ENCODE measurements at places on chromosomes 13 and 19.

DNA sequence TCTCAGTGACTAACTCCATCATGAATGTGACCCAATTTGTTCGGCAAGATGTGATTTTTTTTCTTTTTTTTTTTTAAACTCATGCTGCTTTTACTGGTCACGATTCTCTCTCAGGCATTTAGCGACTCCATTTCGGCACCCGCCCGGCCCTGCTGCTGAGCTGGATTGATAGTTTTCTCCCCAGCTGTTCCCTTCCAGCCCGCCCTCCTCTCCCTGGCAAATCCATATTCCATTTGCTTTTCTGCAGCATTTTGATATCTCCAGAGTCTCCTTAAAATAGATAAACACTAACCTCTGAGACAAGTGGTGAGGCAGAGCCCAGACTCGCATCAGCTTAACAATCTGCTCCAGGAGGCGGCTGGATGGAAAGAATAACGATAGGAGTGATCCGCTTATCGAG, 55.5 kb upstream of the KATNAL1 start:
- no peak for DNase-seq

- no peak for DNase-seq
Observed at GRCh38 chr13:44303681-44304432, 69.8 kb upstream of the SERP2 start.

GRCh38 chr19:33465834-33466233, 55.8 kb downstream of the PEPD start:
- no peak for DNase-seq

GRCh38 chr13:34657716-34658115, 284.4 kb upstream of the NBEA start:
- DNase-seq: no peak

GRCh38 chr19:47075179-47075810, 26.9 kb upstream of the TMEM160 start:
- DNase-seq: no peak

GRCh38 chr19:34274827-34275625, 20.7 kb downstream of the GARRE1 start:
- DNase-seq: no peak

- no peak for DNase-seq
Observed at GRCh38 chr19:4929186-4929585, 19.9 kb downstream of the UHRF1 start.

GRCh38 chr13:40149611-40150274, 494.3 kb downstream of the COG6 start:
- no peak for DNase-seq

- no peak for DNase-seq
Observed at GRCh38 chr13:113845055-113845454, 18.8 kb downstream of the GAS6 start.

GRCh38 chr19:10643968-10644259, 10.2 kb upstream of the ILF3 start:
- DNase-seq: no peak

GRCh38 chr13:49681842-49682435, 9.3 kb downstream of the EBPL start:
- DNase-seq: no peak

DNA sequence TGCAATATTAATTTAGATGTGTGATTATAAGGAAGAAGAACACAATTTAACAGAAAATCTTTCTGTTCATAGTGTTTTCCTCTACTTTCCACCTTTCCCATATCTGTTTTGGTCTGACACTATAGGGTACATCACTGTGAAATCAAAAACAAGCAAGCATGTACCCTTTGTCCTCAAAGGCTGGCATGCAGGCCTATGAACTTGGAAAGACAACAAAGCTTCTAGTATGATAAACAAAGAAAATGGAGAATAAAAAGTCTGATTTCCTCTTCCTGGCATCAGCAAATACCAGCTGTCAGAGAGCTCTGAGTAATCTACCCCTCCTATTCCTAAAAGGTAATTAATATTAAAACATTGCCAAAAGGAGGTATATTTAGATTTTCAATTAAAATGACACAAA, 5.6 kb upstream of the NEK3 start:
- no peak for DNase-seq

DNA sequence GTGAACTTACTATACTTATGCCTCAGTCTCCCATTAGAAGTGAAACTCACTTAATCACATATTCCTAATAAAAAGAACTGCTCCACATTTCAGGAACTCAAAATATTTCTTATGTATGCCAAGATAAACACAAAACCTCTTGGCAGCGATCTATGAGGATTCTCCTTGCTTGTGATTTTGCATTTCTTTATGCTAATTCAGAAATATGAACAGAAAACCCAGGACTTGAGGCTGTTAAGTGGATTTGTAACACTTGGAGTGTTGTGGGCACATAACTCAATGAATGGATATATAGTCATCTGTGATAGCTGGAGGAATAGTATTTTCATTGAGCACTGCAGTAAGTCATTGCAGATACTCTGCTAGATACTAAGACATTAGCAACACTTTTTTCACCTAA, 5.6 kb upstream of the KATNAL1 start:
- no peak for DNase-seq

GRCh38 chr19:5302396-5302795, 38.2 kb downstream of the PTPRS start:
- DNase-seq: no peak

GRCh38 chr13:104414771-104415170, 1348.6 kb upstream of the SLC10A2 start:
- DNase-seq: no peak

DNA sequence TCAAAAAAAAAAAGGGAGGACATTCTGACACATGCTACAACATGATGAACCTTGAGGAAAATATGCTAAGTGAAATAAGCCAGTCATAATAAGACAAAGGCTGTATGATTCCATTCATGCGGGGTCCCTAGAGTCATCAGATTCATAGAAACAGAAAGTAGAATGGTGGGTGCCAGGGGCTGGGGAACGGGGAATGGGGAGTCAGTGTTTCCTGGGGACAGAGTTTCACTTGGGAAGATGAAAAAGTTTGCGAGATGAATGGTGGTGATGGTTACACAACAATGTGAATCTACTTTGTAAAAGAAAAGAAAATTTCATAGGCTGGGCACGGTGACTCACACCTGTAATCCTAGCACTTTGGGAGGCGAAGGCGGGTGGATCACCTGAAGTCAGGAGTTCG, 6.1 kb upstream of the CLEC4G start:
- DNase-seq: peak; percentile 52

DNA sequence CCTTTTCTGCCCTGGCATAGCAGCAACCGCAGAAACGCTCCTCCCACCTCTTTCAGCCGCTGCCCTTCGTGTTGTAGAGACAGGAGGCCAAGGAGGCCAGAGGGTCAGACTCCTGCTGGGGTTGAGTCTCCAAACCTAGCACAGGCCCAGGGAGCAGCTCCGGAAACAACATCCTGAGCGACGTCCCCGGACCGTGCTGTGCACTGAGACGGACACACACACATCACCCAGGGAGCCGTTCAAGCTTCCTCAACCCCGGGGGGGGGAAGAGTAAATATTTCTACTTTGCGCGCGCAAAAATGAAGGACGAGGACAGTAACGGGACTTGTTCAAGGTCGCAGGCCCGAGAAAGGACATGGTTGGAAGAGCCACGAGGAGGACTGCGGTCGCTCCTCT, 657 bp downstream of the ZNF550 start:
- DNase-seq: peak; percentile 15

DNA sequence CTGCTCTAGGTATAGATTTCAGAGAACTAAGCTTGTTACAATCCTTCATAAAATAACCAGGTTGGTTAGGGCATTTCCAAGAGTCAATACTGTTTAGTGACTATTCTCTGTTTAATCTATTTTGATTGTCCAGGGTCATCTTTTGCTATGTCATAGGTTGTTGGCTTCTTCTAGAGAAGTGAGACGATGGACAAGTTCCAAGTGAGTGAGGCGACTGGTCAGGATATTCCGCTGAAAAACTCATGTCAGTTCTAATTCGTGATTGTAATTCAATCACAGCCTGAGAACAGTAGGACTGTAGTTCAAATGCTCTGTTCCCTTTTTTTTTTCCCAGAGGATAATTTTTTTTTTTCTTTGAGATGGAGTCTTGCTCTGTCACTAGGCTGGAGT, 15.8 kb upstream of the ALOX5AP start:
- no peak for DNase-seq

- no peak for DNase-seq
Observed at GRCh38 chr13:50531917-50532899, 311.3 kb downstream of the DLEU7 start.

DNA sequence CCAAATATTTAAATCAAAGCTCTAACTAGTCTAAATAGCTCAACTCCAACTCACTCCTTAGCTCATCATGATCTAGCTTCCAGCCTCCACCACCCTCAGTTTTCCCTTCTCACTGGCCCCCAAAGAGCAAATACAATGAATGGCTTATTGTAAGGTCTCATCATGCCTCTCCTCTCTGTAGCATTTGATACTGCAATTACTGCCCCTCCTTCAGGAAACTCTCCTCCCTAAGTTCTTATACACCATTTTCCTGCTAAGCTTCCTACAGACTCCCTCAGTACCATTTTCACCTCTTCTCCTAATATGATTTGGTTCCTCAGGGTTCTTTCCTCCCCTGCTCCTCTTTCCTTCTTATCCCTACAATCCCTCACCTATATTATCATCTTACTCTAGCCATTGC, 12.8 kb downstream of the KPNA3 start:
- no peak for DNase-seq

GRCh38 chr13:39451301-39451700, 151.7 kb downstream of the LHFPL6 start:
- no peak for DNase-seq

DNA sequence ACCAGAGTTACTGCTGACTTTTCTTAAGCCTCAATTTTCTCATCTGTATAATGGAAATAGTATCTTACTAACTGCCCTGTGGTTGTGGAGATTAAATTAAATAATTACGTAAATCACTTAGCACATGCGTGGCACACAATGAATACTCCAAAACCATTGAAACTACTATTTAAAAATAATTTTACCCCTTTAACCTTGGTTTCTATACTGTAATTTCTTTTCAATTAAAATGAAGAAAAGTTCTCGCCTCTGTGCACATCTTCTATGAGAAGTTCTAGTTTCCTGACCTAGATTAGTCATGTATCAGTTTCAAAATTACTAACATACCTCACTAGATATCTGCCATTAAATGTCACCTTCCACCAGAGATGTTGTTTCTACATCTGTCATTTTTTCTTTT, 5.7 kb downstream of the SLITRK1 start:
- DNase-seq: no peak

DNA sequence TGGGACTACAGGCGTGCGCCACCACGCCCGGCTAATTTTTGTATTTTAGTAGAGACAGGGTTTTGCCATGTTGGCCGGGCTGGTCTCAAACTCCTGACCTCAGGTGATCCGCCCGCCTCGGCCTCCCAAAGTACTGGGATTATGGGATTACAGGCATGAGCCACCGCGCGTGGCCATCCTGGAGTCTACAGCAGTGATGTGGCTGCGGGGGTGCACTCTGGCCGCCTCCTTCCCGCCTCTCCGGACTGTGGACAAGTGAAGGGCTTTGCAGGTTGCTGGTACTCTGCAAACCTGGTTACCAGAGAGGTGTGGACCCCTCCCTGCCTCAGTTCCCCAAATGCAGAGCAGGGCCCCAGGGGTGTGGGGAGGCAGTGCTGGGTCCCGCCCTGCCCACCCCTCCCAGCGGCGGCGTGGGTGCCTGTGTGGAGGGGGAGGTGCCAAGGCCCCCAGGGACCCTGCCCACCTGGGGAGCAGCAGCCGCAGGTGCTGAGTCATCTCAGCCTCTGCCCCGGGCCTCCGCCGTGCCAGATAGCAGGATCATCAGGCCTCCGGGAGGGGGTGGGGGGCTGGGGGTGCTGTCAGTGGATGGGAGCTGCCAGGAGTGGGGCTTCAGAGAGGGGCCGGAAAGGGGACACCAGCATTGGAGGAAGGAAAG, 23.1 kb downstream of the ARID3A start:
- no peak for DNase-seq

DNA sequence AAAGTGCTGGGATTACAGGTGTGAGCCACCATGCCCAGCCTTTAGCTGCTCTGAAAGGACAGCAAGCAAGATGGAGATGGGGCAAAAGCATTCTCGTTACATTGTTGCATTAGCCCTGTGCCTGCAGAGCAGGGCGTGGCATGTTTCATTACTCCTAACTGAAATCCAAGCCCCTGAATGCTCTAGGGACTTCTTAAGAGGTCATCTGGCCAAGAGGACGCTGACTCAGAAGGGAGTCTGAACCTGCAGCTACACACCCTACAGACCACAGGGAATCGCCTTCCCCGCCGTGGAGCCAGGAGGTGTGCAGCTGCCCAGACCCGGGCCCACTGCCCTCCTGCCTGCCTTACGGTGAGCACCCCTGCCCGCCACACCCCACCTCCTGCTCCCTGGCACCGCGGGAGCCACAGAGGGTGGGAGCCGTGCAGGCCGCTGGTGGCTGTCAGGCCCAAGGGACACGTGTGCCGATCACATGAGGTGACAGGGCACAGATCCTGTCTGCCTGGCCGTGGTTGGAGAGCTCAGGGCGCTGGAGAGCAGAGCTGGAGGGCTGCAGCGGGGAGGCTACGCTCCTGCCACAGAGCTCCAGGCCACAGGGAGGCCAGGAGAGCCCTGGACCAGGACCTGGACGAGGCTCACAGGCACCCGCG, 27.2 kb downstream of the ADPRHL1 start:
- no peak for DNase-seq
